ENCODE measurements at places on chromosomes 3 and 15.

DNA sequence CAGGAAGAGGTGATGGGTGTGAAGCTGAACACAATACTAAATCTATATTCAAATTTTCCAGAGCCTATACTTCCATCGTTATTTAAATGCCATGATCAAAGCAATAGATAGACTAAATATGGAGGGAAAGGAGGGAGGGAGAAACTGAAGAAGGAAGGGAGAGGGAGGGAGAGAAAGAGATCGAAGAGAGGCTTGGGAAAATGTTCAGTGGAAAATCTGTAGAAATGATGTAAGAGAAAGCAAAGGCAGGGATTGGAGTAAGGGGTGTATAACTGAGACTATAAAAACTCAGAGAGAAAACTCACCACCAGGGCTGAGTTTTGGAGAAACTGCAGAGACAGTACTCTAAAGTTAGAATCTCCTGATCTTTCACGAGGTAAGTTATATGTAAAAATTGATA, at the start of gene OSTN:
TSS of gene OSTN (plus strand) at position 310 of the 400 bp plus-strand sequence. CDS start 13,292 bp downstream, outside the sequence.
- no peak for DNase-seq

DNA sequence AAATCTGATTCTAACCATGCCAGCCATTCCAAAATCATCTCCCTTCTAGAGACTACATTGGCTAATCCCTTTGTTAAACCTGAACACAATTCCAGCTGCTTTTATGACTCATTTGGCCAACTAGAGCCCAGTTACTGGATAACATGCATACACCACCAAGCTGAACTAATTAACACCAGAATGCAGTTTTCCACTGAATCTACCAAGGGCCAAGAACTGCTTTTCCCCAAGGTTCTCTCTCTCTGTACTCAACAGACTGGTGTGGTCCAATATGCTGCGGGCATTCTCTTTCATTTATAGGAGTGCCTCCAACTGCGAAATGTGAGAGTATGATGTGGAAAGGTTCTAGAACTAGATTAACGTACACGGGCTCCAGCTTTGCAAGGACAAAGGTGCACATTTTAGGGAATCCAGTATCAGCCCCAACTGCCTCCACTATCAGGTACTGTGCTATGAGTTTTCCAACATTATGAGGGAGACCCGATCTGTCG, 1.5 kb downstream of the CHSY1 start:
- DNase-seq, result peak; percentile 70

- no peak for DNase-seq
These were observed 29.4 kb upstream of the ARID3B start for GRCh38 chr15:74511583-74511982.

GRCh38 chr3:42612217-42612616, 11.7 kb downstream of the NKTR start:
- no peak for DNase-seq

GRCh38 chr3:184679056-184679816, 32.6 kb downstream of the MAGEF1 start:
- no peak for DNase-seq

DNA sequence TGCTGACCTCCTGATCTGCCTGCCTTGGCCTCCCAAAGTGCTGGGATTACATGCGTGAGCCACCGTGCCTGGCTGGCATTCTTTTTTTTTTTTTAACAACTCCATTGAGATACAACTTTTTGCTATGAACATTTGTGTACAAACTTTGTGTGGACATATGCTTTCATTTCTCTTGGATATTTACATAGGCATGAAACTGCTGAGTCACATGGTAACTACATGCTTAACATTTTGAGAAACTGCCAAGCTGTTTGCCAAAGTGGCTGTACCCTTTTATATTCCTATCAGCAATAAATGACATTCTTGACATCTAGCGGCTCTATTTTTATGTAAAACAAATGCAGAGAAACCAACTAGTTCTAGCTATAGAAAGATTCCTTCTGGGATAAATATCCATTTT, 8.7 kb upstream of the YEATS2 start:
- DNase-seq, result no peak

GRCh38 chr15:54605043-54605442, 591.7 kb downstream of the RSL24D1 start:
- no peak for DNase-seq

- DNase-seq, result peak; percentile 64
These were observed at the start of gene DVL3 for GRCh38 chr3:184154885-184155643. Gene DVL3 (plus strand): TSS chr3:184155377. CDS start chr3:184155636, 259 bp downstream.

- no peak for DNase-seq
These were observed 10.4 kb upstream of the FBXL22 start for GRCh38 chr15:63586790-63587189.

DNA sequence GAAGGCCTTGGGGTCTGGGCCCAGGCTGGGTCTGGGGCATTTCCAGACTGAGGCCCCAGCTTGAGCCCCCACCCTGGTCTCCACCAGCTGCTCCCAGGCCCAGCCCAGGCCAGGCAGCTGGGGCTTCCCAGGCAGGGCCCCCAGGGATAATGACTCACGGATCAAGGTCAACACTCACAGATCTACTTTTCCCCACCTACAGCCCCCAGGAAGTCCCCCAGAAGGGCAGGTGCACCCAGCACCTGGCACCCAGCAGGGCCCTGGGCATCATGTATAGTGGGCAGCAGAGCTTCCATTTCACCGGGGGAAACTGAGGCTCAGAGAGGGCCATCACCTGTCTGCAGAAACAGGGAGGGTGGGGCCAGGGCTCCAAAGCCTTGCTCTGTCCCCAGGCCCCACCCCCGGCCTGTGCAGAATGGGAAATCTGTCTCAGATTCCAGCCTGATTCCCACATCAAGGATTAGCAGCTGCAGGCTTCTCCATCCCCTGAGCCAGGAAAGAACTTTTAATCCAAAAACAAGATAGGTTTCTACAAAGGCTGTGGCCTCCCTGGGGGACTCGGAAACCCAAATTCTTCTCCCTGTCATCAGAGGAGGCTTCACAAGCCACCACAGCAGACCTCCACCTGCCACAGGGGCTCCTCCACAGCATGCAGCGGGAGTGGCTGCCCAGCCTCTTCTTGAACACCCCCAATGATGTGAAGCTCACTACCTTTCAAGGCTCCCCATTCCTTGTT, 49.8 kb downstream of the IQSEC1 start:
- no peak for DNase-seq

DNA sequence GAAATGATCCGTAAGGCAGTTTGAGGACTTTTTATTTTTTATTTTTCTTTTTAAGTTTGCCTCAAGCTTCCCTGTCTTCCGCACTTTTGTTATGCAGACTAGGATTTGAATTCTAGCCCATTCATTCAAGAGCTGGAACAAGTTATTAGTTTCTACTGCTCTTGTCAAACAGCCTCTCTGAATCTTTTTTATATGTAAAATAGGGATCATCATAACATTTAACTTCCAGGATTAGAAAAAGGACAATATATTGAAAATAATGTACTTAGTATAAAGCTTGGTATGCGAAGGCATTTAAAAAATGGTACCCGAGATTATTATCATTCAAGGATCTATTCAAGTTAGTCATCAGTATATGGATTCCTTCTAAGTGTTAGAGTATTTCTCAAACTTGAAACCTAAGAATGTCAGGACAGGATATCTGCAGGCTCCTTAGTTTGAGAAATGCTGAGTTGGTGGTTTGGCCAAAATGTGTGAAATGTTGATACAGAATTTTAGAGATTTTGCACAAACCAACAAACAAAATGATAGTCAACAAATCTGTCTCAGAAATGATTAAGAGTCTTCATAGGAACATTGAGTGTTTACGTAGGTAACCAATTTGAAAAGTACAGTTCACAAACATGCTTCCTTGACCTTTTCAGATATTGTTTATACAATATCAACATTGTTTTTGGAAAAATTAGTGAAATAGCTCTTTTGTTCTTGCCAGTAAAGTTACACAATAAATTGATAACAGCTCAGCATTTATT, 40.5 kb upstream of the IGSF10 start:
- no peak for DNase-seq

- peak; percentile 63 for DNase-seq
These were observed at the start of gene FAH for GRCh38 chr15:80152896-80153876. Gene FAH (plus strand): TSS chr15:80152999. CDS start chr15:80153055, 56 bp downstream.

DNA sequence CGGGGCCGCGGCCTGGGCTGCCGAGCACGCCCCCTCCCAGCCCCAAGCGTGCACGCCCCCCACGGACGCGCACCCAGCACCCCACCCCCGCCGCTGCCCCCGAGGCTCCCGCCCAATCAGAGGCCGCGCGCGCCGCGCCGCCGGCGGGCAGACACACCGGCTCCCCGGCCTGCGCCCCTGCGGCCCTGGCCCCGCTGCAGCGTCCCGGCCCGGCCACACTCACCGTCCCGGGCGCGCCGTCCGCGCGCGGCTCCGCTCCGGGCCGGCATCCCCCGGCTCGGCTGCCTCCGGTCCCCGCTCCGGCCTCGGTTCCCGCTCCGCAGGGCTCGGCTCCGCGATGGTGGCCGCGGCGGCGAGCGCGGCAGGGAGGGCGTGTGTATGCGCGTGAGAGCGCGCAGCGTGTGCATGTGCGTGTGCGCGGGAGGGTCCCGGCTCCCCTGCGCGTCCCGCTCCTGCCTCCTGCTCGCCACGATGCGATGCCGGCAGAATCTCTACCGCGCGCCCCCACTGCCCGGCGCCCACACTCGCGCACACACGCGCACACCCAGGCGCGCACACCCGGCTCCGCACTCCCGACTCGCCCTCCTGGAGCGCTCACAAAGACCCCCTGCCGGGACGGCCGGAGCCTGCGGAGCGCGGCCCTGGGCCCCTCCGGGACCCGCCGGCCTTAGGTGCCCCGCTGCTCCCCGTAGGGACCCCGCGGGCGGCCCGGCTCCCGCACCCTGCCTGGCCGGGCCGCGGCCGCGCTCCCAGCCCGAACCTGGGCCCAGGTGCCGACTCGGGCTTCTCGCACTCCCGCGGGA, 186.5 kb upstream of the LINGO1 start:
- DNase-seq, result peak; percentile 7

GRCh38 chr3:31790193-31791089, 190.6 kb downstream of the OSBPL10 start:
- no peak for DNase-seq

- no peak for DNase-seq
These were observed 12.6 kb downstream of the PAQR5 start for GRCh38 chr15:69311319-69311721.

DNA sequence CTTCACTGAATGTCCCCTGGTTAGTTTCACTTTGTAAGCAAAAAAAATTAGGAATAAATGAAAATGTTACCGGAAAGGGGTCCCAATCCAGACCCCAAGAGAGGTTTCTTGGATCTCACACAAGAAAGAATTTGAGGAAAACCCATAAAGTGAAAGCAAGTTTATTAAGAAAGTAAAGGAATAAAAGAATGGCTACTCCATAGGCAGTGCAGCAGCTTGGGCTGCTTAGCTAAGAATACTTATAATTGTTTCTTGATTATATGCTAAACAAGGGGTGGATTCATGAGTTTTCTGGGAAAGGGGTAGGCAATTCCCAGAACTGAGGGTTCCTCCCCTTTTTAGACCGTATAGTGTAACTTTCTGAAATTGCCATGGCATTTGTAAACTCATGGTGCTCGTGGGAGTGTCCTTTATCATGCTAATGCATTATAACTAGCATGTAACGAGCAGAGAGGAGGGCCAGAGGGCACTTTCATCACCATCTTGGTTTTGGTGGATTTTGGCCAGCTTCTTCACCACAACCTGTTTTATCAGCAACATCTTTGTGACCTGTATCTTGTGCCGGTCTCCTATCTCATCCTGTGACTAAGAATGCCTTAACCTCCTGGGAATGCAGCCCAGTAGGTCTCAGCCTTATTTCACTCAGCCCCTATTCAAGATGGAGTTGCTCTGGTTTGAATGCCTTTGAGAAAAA, 41.0 kb upstream of the CMSS1 start:
- DNase-seq, result peak; percentile 47

- peak; percentile 37 for DNase-seq
These were observed 2.1 kb downstream of the TRA2B start for GRCh38 chr3:185935465-185936272.

GRCh38 chr3:192090586-192090985, 629.6 kb downstream of the PYDC2 start:
- DNase-seq, result no peak

DNA sequence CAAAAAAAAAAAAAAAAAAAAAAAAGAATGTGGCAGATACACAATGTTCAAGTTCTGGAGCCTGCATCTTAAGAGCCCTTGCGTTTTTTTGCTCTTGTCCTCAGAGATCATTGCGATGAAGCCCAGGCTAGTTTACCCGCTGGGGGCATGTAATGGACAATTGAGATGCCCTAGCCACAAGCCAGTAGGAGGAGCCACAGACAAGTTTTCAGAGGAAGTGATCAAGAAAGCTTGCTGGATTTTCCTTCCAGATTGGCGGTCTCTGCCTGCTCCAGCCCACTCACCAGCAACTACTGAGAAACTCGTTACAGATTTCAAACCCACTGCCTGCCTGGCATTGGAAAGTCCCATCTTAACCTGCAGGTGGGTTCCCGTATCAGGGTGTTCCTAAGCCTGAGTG, 192.1 kb upstream of the EOMES start:
- DNase-seq, result peak; percentile 6

DNA sequence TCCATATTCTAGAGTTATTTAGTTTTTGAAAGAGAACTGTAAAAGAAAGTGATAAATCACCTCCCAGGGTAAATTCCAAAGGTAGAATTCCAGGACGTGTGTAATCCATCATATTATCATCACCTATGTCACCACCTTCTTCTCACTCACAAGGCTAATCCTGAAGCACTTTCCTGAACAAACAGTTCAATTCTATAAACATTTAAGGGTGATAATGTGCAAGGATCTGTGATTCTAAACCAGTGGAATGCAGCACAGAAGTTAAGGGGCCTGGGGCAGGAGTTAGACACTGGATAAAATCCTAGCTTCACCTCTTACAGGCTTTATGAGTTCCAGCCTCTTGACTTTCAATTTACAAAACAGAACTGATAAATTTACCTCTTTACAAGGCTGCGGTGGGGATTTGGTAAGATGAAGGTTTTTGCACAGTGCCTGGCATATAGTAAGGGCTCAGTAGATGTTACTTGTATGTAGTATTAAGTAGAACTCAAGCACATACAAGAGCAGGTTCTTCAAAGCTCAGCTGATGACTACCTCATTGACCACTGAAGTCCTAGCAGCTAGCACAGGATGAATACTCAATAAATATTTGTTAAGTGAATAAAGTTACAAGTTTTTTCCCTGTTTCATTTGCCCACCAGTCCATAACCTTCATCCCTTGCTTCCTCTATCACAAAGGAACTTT, 47.3 kb upstream of the CCDC80 start:
- no peak for DNase-seq

DNA sequence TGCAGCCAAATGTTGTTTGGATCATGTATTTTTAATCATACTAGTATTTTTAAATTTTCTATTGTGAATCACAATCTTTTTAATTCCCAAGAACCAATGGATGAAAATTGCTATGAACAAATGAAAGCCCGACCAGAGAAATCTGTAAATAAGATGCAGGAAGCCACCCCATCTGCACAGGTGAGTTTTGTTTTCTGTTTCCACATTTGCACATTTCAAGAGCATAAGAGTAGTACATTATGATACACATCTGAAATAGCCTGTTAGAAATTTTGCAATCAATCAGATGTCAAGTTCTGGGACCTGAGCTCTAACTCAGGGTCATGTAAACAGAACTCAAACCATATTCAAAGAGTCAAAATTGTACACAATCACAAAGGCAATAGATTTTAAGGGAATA, 26.5 kb downstream of the TRAT1 start:
- no peak for DNase-seq
